CMK (cell line): ENCODE measurements at places on chromosomes 2 and 18.

DNA sequence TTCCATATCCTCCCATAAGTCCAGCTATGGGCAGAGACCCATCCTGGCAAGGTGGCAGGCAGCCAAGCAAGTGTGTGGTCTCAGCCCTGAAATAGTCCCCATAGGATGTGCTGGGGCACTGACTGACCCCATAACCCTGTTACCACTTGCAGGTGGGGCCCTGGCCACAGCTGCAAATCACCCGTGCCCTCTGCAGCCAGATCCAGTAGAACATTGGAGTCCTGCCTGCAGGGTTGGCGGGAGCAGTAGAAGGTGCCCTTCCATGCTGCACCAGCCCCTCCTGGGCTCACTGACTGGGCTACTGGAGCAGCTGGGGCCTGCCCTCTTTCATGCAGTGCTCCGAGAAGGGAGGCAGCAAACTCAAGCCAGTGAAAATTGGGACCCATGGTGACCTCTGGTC, 112.6 kb upstream of the MCFD2 start:
- no peak for DNase-seq

- DNase-seq, result no peak
Measured at GRCh38 chr2:68027959-68028358, 34.8 kb downstream of the C1D start.

GRCh38 chr2:99468155-99468554, 21.7 kb downstream of the REV1 start:
- DNase-seq, result no peak

- no peak for DNase-seq
Measured at GRCh38 chr2:91477731-91478672, 2786.5 kb downstream of the RPIA start.

DNA sequence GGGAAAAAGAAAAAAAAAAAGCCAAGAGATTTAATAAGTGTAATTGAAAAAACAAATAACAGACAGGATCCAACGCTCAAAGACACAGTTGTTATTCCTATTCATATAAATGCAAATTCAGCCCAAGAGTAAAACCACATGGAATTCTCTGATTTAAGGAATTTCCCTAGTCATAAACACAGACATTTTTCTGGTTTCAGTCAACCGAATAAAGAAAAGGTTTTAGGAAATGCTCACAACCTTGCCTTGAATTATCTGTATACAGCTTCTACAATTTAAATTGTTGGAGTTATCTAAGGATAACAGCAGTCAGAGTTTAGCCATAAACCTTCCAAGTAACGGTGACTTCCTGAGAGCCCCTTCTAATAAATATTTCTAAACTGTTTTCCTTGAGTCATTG, 122.7 kb downstream of the VWC2L start:
- no peak for DNase-seq

GRCh38 chr2:102082571-102083392, 59.8 kb upstream of the IL1R1 start:
- DNase-seq, result no peak

- no peak for DNase-seq
Measured at GRCh38 chr18:8153887-8154583, 455.2 kb upstream of the RAB12 start.

- no peak for DNase-seq
Measured at GRCh38 chr2:2683606-2684224, 352.6 kb upstream of the MYT1L start.

DNA sequence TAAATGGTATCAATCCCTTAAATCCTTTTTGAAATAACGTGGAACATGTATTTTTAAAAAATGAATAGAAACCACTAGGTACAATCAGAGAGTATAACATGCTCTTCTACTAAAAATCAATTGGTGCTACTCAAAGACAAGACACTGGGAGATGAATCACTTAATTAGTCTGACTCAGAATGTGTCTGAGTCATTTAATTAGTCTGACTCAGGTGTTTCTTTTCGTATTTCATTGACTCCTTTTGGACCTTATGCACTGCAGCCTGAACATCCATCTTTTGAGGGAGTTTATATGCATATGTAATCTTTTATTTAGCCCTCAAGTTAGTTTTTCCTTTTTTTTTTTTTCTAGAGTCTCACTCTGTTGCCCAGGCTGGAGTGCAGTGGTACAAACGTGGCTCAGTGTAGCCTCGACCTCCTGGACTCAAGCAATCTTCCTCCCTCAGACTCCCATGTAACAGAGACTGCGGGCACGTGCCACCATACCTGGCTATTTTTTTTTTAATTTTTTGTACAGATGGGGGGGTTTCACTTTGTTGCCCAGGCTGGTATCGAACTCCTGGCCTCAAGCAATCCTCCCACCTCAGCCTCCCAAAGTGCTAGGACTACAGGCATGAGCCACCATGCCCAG, 26.5 kb downstream of the PPP4R3B start:
- no peak for DNase-seq

DNA sequence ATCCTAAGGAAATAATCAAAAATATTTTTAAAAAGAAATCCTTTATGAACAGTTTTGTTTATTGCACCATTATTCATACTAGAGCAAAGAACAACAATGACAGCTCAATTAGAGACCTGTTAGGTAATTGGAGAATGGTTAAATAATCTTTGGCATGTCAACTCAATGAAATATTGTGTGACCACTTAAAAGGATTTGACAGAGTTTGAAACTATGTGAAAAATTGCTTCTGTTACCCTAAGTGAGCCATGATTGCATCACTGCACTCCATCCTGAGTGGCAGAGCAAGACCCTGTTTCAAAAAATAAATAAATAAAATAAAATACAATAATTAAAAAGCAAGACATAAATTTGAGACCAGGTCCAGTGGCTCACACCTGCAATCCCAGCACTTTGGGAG, 66.1 kb upstream of the ATP8B1 start:
- DNase-seq, result no peak

DNA sequence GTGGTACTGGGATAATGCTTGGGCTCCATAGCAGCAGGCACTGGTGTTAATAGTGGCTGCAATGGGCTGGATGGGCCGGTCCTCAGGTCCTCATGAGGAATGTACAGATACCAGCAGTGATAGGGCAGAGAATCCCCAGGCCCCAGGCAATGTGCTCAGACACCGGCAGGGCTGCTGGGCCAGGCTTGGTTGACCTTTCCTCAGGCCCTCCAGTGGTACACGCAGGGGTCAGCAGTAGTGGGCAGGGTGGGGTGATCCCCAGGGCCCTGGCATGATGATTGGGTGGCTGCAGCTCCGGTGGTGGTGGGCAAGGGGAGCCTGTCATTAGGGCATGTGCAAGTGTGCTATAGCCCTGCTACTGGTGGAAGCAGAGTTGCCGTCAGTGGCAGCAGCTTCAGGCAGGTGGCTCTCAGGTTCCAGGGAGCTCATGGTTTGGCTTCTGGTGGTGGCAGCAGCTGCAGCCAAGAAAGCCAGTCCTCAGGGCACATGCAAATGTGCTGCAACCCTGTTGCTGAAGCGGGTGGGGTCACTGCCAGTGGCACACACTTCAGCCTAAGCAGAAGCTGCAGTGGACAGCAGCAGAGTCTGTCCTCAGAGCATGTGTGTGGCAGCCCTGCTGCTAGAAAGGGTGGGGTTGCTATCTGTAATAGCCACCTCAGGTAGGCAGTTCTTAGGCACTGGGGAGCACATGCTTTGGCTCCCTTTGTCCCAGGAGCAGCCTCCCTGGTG, 56.8 kb downstream of the CCNT2 start:
- no peak for DNase-seq

- no peak for DNase-seq
Measured at GRCh38 chr2:67883316-67884087, 179.3 kb downstream of the C1D start.

GRCh38 chr2:164903204-164903603, 52.1 kb downstream of the SLC38A11 start:
- DNase-seq, result no peak

DNA sequence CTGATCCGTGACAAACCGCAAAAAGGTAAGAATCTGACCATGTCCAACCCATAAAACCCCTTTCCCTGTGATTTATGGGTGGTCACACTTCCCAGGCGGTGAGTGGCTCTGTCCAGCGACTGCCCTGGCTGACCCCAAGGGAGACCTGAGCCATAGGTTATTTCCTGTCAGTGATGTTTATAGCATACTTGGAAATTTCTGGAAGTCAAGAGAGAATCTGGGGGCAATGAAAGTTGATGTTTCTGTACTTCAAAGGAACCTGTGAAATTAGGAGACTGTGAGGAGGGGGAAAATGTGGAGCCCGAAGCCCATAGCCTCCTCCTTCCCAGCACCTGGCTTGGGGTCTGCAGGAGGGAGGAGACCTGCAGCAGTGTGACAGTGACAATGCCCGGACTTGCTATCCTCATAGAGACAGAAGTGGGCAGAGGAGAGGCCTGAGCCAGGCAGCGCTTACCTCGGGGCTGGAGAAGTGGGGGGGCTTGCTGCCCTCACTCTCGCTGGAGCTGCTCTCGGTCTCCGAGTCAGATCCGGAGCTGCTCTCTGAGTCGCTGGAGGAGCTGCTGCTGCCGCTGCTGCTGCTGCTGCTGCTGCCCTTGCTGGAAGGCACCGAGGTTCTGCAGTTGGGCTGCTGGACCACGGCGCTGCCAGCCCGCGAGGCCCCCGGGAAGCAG, 111.3 kb upstream of the REV1 start:
- DNase-seq, result no peak

DNA sequence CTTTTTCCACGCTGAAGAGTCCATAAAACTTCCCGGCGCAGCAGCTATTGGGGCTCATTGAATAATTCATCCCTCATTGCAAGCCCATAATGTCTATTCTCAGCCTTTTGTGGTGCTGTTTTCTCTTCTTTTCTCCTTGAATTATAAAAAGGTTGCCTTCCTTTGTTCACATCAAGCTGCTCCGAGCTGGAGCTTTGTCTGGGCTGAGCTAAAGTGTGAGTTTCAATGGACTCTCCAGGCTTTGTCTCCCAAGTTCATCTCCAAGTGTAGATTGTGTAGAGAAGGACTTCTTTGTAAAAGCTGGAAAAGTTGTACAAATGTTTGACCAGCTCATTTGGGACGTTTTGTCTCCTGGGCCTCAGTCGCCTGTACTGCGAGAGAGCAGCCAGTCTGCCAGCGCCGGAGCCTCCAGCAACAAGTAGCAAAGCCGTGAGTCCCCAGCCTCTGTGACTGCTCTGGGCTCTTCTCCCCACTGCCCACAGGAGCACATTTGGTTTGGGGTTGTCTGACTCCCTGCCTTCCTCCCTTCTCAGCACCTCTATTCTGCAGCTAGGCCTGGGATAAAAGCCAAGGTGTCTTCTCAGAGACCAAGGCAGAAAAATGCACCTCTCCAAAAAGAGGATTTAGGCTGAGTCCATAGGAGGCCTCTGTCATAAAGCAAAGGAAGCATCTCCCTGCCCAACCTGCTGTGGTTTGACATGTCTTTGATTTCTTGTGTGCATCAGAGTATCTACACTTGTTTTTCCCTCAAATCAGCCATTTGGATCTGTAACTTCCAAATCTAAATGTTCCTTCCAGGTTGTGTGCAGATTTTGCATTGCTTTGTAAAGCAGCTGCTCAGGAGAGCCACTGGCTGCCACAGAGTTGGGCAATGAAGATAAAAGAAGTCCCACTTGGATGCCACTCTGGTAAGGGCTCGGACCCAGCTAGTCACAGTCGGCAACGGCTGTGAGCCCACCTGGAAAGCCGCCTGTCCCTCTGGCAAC, 6.4 kb downstream of the PAX3 start:
- DNase-seq, result no peak

- DNase-seq, result no peak
Measured at GRCh38 chr2:238339814-238340213, 19.5 kb downstream of the TRAF3IP1 start.

DNA sequence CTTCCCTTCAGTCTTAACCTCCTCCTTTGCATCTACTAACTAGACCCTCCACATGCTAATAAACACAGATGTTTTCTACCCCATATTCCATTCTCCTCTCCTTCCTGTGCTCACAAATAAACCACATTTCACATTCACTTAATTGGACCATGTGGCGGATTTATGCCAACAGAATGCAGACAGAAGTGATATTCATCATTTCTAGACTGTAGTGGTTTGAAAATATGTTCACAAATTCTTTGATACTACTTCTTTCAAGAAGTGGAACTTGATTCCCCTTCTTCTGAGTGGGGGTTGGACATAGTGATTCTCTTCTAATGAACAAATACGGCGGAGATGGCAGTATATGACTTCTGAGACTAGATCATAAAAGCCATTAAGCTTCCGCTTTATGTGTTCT, 73.5 kb upstream of the SPTBN1 start:
- DNase-seq, result no peak

- DNase-seq, result no peak
Measured at GRCh38 chr18:64872710-64873458, 724.0 kb upstream of the LINC00305 start.

- DNase-seq, result no peak
Measured at GRCh38 chr18:53426666-53427184, 797.7 kb downstream of the MBD2 start.

- no peak for DNase-seq
Measured at GRCh38 chr18:3305933-3306332, 44.0 kb downstream of the MYL12B start.

DNA sequence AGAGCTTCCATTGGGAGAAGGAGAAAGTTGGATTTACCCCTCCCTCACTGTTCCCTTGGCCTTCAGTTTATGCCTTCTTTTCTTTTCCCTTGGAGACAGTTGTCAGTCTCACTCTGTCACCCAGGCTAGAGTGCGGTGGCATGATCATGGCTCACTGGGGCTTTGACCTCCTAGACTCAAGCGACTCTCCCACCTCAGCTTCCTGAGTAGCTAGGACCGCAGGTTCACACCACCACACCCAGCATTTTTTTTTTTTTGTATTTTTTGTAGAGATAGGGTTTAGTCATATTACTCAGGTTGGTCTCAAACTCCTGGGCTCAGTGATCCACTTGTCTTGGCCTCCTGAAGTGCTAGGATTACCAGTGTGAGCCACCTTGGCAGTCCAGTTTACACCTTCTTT, 49.9 kb downstream of the SLC9A4 start:
- DNase-seq, result no peak

GRCh38 chr2:228063558-228063957, 117.9 kb downstream of the SPHKAP start:
- no peak for DNase-seq

DNA sequence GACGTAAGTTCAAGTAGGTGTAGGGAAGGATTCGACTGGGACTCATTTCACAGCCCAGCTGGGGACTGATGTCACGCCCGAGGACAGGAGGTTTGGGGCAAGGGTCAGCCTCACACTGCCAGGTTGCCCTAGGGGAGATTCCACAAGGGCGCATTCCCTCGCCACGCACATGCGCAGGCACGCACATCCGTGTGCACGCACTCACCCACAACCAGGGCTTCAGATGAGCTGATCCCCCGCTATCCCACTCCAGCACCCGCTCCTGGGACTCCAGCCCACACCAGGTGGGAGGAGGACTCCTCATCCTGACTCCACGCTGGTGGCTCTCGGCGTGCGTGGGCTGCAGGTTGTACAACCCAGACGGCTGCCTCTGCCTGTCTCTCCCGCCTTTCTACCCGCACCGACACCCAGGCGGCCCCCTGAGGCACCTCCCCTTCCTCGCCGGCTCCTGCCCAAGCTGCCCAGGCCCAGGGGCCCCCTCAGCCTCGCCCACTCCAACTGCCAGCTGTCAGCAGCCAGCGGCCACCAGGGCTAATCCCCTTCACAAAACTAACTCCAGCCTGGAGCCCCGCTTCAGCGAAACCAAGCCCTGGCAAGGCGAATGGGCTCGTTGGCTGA, 47.8 kb upstream of the FOSL2 start:
- DNase-seq, result no peak

GRCh38 chr2:85748039-85748734, 5.6 kb upstream of the ATOH8 start:
- no peak for DNase-seq

GRCh38 chr18:54150226-54150625, 74.2 kb downstream of the MBD2 start:
- DNase-seq, result no peak

GRCh38 chr18:26286008-26286407, 59.8 kb downstream of the TAF4B start:
- no peak for DNase-seq
